ENCODE measurements at places on chromosomes 16 and 17. TPM values are rescaled to one million over a fixed set of nuclear protein-coding genes. Genes with fewer than 3 reads are reported as not detected.

- DNase-seq = no peak
These were observed 134.3 kb downstream of the CCT6B start for GRCh38 chr17:34827008-34827407.

DNA sequence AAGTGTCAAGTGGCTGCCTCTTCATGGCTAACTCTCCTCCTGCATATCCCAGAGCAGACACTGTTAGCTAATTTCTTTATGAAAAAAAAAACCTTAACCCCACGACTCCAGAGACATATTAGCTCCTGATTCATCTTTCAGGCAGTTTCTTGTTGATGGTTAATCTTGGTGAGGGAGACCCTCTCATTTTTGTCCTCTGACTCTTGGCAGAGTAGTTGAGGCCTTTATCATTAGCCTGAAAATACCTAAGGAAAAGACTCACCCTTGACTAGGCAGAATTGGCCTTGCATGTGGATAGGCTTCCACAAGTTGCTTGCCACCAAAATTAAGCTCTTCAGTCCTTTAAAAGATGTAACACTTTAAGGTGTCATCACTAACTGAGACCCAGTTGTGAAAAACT lies 4.0 kb downstream of the CRYBA1 start:
- DNase-seq = no peak

- DNase-seq = no peak
These were observed 317.2 kb upstream of the ZFHX3 start for GRCh38 chr16:73365016-73365551.

MYL11 gene
- total RNA-seq = 0.85 TPM

KCNH6 gene
- total RNA-seq = 18.6 TPM

CCL8 gene
- total RNA-seq = not detected
